ENCODE measurements at places on chromosomes 2 and 18.

- H3K4me3 ChIP-seq: peak overlapping the region; percentile 57
- H3K27me3 ChIP-seq: peaks cover 12% of the 10 kb centered on the region
- H3K36me3 ChIP-seq: no peaks in the 10 kb centered on the region
- H3K27ac ChIP-seq: no peak overlapping the region
- DNase-seq: no peak
Measured at GRCh38 chr2:106065983-106066820, 127.9 kb downstream of the UXS1 start.

DNA sequence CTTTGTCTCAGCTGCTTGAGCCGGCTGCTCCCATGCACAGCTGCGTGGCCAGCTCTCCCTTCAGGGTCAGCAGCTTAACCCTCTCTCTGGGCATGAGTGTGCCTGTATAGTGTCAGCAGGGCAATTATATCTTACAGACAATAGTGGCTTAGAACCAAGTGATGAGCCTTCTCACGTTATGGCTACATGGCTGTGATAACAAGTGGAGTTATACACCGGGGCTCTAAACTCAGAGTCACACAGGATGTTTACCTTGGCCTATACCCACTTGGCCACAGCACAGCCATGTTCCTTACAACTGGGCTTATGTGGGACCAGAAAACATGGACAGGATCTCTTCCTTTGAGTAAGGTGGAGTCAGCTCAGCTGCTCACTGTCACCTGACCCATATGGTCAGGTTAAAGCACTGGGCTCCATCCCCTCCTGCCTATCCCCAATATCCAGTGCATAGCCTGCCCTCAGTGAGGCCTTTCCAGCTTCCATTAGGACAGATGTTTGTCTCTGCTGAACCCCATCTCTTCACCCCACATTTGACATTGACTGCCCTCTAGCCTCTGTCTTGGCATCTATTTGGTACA lies 294.2 kb upstream of the NCKAP5 start:
- H3K4me3 ChIP-seq: no peak overlapping the region
- no peaks in the 10 kb centered on the region for H3K4me1 ChIP-seq
- H3K27ac ChIP-seq: no peak overlapping the region
- no peak for DNase-seq
- peaks cover 4% of the 10 kb centered on the region for H3K27me3 ChIP-seq
- H3K36me3 ChIP-seq: no peaks in the 10 kb centered on the region

DNA sequence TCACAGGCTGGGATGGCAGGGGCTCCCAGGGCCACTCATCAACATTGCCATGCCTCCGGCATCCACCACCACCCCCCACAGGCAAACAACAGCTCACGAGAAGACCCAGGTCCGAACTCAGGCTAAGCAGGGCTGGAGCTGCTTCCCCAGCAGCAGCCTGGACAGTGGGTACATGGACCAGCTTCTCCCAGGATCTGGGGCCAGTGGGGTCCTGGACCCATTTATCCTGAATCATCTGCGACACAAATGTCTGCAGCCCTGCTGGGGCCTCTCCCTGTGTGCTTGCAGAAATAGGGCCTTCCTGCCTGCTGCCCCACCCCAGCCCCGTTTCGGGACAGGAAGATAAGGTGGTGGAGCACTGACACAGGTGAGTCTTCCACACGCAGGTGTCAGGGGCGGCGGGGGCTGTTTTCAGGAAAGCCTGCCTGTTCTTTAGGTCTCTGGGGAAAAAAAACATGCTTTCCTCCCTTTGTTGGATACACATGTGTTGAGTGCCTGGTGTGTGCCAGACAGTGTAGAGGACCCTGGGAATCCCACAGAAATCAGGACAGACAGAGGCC lies 4.5 kb downstream of the PRLH start:
- no peak for DNase-seq
- H3K27me3 ChIP-seq: no peaks in the 10 kb centered on the region
- H3K36me3 ChIP-seq: no peaks in the 10 kb centered on the region
- no peak overlapping the region for H3K27ac ChIP-seq

- H3K36me3 ChIP-seq: peaks cover 41% of the 10 kb centered on the region
- no peak overlapping the region for H3K4me3 ChIP-seq
Measured at GRCh38 chr2:42060028-42060427, 12.2 kb downstream of the PKDCC start.

DNA sequence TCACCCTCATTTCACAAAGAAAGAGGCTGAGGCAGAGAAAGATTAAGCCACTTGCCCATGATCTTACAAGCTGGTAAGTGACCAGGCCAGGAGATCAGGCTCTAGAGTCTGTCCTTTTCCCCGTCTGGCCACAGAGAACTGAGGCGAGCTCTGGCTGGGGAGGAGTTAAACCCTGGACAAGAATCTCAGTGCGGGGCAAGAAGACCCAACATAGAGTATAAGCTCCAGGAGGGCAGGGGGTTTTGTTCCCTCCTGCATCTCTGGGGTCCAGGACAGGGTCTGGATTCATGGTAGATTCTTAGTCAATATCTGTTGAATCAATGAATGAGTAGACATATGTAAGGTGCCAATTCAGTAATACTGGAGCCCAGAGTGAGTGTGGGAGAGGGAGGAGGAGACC lies 12.9 kb upstream of the INPP5D start:
- H3K27ac ChIP-seq: no peak overlapping the region
- H3K4me1 ChIP-seq: no peaks in the 10 kb centered on the region
- no peaks in the 10 kb centered on the region for H3K36me3 ChIP-seq

DNA sequence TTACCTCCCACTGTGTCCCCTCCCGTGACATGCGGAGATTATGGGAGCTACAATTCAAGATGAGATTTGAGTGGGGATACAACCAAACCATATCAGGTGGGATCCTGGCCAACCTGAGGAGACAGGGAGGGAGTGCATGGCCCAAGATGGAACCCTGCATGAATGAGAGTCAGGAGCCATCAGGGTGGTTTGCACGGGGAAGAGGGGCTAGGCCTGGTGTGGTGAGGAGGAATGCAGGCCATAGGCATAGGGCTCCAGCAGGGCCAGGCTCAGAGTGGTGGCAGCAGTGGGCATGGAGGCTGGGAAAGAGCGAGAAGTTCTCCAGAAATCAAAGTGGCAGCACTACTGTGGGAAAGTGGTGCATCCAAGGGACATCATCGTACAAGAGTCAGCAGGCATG lies 74.0 kb upstream of the BCL2L11 start:
- H3K4me1 ChIP-seq: no peaks in the 10 kb centered on the region
- no peaks in the 10 kb centered on the region for H3K27me3 ChIP-seq
- H3K4me3 ChIP-seq: no peak overlapping the region
- no peak overlapping the region for H3K27ac ChIP-seq
- DNase-seq: no peak
- no peaks in the 10 kb centered on the region for H3K36me3 ChIP-seq

DNA sequence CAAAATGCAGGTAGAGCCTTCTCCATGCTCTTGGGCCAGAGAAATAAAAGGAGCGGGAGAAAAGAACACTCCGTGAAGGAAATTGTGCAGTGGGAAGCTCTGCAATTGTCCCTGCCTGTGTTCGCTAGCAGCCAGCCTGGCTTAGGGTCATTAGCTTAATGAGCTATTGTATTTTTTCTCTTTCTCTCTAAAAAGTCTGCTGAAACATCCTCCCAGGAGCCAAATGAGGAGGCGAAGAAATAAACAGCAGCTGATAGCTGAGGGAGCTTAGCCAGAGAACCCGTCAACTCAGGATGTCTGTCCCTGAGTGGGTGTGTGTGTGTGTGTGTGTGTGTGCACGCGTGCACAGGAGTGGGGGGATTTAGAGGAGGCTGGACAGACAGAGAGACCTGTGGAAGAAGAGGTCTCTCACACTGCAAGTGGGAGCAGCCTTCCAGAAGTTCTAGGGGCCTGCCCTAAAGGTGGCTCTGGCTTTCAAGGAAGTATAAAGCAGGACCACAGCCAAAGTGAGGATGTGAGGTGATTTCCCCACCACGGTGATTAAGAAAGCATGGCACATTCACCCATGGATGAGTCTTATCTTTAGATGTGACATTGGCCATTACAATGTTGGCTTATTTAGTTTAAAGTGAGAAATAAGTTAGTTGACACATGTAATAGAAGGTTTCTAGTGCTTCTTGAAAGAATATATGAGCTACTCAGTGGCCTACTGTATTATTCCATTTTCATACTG lies 690.4 kb downstream of the RNF144A start:
- no peak for DNase-seq
- H3K4me3 ChIP-seq: no peak overlapping the region
- no peaks in the 10 kb centered on the region for H3K27me3 ChIP-seq
- no peaks in the 10 kb centered on the region for H3K36me3 ChIP-seq
- H3K4me1 ChIP-seq: no peaks in the 10 kb centered on the region
- H3K27ac ChIP-seq: no peak overlapping the region

GRCh38 chr2:17479875-17480274 lies 38.4 kb downstream of the RAD51AP2 start:
- no peaks in the 10 kb centered on the region for H3K4me1 ChIP-seq
- H3K36me3 ChIP-seq: no peaks in the 10 kb centered on the region
- H3K27me3 ChIP-seq: no peaks in the 10 kb centered on the region
- no peak overlapping the region for H3K4me3 ChIP-seq
- DNase-seq: no peak

- DNase-seq: peak; percentile 43
- peak overlapping the region; percentile 26 for H3K4me3 ChIP-seq
Measured at GRCh38 chr2:241842620-241843211, 16.0 kb downstream of the PDCD1 start.
